ENCODE measurements at places on chromosomes 4 and X.

GRCh38 chr4:113588895-113589668 is 172.5 kb downstream of the CAMK2D start:
- DNase-seq: no peak

GRCh38 chr4:80814266-80814665 is 216.2 kb upstream of the BMP3 start:
- no peak for DNase-seq

DNA sequence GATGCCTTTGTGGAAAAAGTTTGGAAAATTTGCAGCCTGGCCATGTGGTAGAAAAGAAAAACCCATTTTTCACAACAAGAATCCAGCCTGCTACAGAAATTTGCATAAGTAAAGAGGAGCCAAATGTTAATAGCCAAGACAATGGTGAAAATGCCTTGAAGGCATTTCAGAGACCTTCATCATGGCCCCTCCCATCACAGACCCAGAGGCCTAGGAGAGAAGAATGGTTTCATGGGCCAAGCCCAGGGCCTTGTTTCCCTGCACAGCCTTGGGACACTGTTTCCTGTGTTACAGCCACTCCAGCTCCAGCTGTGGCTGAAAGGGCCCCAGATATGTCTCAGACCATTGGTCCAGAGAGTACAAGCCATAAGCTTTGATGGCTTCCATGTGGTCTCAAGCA is 101.4 kb upstream of the LINC00632 start:
- no peak for DNase-seq

- no peak for DNase-seq
These were observed 9.5 kb upstream of the SFRP2 start for GRCh38 chr4:153798420-153798819.
